ENCODE measurements at places on chromosomes 4 and X. TPM values are rescaled to one million over a fixed set of nuclear protein-coding genes. Genes with fewer than 3 reads are reported as not detected.

NHS gene
- under 0.01 TPM for total RNA-seq

SLC10A4 gene
- total RNA-seq, result not detected

C1QTNF7 gene
- total RNA-seq, result 0.65 TPM

CYBB gene
- total RNA-seq, result not detected

TACC3 gene
- 10.0 TPM for total RNA-seq

IQCM gene
- not detected for total RNA-seq

NUP62CL gene
- total RNA-seq, result 0.79 TPM

FGF13 gene
- not detected for total RNA-seq

GLUD2 gene
- 0.54 TPM for total RNA-seq

SH3RF1 gene
- total RNA-seq, result 44.0 TPM

MAGEC3 gene
- not detected for total RNA-seq

PCDH11X gene
- total RNA-seq, result 0.65 TPM

KCNE5 gene
- 2.0 TPM for total RNA-seq

SLIT2 gene
- total RNA-seq, result 82.4 TPM

MAOB gene
- not detected for total RNA-seq

JCHAIN gene
- not detected for total RNA-seq

PCDH18 gene
- total RNA-seq, result 0.87 TPM

HHIP gene
- not detected for total RNA-seq

TRIM60 gene
- total RNA-seq, result not detected

MAGEA8 gene
- total RNA-seq, result not detected

SLC2A9 gene
- 0.22 TPM for total RNA-seq

IL2RG gene
- not detected for total RNA-seq

PABPC1L2A gene
- total RNA-seq, result not detected

SPANXN3 gene
- not detected for total RNA-seq

CCDC160 gene
- total RNA-seq, result 0.79 TPM

AVPR2 gene
- total RNA-seq, result not detected

SPIN2A gene
- 0.54 TPM for total RNA-seq

RHOXF2B gene
- total RNA-seq, result not detected

PRKG2 gene
- 0.39 TPM for total RNA-seq

ATOH1 gene
- total RNA-seq, result not detected

FAM149A gene
- total RNA-seq, result 1.5 TPM

FHDC1 gene
- 4.7 TPM for total RNA-seq

RHOXF2 gene
- not detected for total RNA-seq

LRAT gene
- 0.39 TPM for total RNA-seq

UGT8 gene
- total RNA-seq, result under 0.01 TPM

HTN1 gene
- total RNA-seq, result not detected

VCX3A gene
- total RNA-seq, result not detected

CAPN6 gene
- 9.9 TPM for total RNA-seq

CSAG1 gene
- not detected for total RNA-seq

LRCH2 gene
- under 0.01 TPM for total RNA-seq

CFAP299 gene
- not detected for total RNA-seq
